H1 (cell line): ENCODE measurements at places on chromosomes 16 and 17. TPM values are rescaled to one million over a fixed set of nuclear protein-coding genes. Genes with fewer than 3 reads are reported as not detected.
A peak's percentile ranks its signal among the peaks of the same experiment; 100 is the strongest.

The CPNE2 gene
- 10.6 and 11.6 TPM in 2 replicates for total RNA-seq

The NPIPA5 gene
- total RNA-seq: 0.61 and 1.0 TPM in 2 replicates

DNA sequence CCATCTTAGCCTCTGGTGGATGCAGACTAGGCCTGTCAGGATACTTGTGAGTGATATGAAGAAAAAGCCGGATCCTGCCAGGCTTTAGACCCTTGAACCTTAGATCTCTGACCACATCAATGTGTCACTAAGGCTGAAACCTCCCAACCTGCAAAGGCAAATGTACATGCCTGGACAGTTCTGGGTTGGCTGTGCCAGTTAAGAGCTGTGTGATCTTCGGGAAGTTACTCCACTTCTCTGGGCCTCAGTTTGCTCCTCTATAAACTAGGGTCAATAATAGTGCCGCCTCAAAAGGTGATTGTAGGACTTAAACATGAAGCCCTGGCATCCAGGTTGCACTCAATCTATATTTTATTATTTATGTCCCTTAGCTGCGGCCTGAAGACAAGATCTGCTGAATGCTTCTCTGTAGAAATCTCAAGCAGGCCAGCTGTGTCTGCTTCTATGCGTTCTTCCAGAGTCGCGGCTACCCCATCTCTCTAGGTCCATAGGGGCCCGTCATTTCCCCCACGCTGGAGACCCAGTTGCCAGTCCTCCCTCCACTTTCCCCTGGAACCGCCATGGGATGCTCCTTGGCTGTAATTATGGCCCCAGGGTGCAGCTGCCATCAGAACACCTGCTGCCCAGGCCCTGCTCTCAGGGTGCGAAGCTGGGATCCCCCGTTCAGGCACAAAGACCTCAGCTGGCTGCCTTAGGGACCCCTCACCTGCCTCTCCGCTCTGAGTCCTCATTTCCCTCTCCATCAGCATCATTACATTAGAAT lies 50.2 kb downstream of the AKAP1 start:
- DNase-seq: no peak

DNA sequence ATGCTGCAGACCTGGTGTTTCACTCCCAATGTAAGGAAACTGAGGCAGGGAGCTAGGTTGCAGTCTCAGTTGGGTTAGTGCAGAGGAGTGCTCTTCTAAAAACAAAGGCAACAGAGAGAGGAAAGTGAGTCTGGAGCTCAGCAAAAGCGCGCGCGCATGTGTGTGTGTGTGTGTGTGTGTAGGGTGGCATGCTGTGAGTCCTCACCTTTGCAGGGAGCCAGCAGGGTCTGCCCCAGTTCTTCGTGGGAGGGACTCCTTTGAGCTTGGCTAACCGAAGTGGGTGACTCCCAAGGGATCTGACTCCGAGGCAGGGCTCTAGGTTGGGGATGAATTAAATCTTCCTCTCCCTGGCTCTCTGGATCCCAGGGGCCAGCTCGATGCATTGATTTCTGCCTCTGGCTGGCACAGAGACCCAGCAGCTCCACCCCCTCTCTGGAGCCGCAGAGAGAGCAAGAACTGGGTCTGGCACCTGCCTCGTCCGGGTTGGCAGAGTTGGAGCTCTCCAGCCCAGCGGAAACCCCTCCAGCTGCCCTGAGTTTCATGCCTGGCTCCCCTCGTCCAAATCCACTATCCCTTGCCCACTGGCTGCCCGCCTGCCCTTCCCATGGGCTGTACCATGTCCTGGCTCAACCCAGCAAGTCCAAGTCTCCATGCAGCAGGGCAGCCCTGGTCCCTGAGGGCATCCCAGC lies 1.3 kb upstream of the BTBD17 start:
- no peak for DNase-seq

The SGCA gene
- not detected in 2 replicates for total RNA-seq

The SLC13A2 gene
- total RNA-seq: not detected in 2 replicates

GRCh38 chr17:73870068-73870467 lies 225.8 kb upstream of the SDK2 start:
- no peak for DNase-seq

DNA sequence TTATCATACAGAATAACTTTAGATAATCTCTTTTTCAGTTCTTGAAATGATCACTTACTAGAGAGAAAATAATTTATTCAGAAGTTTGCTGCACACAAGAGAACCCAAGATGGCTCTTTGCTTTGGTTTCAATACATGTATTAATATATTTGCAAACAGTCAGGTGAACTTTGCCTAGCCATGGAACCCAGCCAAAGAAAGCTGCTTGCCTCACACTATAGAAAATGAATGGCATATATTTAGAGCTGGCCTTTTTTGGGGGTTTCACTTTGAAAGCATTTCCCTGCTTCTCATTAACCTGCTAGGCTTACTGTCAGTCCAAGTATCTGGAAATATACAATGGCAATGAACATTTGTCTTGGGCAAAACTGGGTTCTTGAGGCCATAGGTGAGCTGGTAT lies 75.3 kb downstream of the MRTFB start:
- no peak for DNase-seq

The ARL5C gene
- not detected in 2 replicates for total RNA-seq

GRCh38 chr16:17488506-17488905 lies 17.7 kb upstream of the XYLT1 start:
- DNase-seq: no peak

GRCh38 chr16:15830832-15831451 lies 25.9 kb downstream of the MYH11 start:
- DNase-seq: no peak

DNA sequence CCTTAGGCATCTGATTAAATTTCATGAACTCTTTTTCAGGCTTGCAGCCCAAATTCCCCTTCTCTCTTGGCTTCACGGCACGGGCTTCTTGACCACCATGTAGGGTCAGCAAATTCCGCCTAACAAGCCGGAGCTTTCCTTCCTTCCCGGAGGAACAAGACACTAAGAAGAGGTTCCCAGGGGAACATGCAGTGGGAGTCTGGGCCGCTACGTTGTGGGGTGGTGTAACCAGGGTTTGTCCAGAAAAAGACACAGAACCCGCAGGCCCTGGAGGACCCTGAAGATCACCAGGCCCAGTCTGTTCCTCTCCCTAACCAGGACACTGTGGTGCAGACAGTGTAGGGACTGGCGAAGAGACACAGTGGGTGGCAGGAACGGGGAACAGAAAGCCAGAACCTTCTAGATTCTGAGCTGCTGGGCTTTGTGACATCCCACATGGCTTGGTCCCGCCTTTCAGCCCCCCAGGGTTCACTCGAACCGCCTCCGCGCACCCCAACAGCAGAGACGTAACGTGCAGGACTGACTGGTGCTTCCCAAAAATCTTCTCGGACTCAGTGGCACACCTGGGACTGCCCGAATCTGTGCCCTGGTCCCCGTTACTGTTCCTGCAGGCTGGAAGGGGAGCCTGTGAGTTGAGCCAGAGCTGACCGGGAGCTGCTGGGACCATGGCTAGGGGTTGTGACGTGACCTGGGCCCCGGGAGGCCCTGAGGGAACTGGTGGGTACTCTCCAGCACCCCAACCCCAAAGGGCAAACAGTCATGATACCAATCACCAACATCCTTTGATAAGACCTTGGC lies 55.2 kb downstream of the TBC1D16 start:
- no peak for DNase-seq

DNA sequence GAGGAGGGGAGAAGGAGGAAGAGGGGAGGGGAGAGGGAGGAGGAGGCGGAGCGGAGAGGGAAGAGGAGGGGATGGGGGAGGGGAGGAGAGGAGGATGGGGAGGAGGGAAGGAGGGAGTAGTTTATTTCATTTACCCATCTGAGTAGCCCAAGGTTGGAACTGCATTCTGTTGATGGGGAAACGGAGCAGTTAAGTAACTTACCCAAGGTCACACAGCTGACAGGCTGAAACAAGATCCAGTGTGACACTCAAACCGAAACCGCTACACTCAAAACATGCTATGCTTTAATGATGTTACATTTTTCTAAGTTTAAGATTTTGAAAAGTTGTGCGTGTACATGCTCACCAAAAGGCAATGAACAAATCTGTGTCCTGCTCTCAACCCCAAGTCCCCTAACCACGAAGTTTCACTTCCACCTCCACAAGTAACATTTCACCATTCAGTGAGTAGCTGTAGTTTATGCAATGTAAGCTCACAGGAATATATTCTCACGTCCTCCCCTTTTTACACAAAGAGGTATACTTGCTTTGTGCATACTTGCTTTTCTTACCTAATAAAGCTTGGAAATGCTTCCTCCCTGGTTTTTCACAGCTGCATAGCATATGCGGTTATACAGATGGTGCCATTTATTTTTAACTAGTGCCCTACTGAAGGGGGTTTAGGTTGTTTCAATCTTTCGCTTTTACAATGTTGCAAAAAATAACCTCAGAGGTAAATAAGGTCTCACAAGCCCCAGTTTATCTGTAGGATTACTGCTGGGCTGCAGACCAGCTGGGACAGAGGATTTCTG lies 275.3 kb downstream of the PARN start:
- no peak for DNase-seq

GRCh38 chr16:71854369-71854948 lies 8.7 kb downstream of the ATXN1L start:
- DNase-seq: no peak

DNA sequence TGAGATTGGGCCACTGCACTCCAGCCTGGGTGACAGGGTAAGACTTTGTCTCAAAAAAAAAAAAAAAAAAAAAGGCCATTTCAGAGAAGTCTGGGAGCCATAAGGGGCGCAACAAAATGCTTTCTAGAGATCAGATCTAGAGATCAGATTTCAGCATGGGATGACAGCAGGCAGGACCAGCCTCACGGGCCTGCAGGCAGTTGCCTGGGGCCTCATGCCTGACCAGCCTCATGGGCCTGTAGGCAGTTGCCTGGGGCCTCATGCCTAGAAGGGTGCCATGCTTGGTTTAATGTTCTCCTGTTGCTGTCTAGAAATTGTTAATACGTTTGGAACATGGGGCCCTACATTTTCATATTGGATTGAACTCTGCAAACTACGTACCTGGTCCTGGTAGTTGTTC lies 59.4 kb downstream of the MARF1 start:
- DNase-seq: no peak

DNA sequence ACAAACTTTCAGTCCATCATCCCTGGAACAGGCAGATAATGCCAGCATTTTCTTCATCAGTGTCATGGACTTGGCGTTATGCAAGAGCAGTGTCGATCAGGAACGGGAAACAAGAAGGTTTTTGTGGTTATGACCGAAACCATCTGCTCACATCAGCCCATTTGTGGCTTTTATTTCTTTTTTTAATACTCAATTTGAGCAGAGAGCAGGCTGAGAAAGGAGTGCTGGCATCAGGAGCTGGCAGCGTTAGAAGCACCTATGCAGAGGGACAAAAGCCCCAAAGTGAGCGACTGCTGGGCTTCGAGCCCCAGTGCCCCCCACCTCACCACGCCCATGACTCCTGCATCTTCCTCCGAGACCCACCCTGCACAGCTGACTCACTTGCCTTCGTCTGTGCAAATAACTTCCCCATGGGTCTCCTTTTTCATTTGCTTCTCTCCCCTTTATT lies 16.2 kb upstream of the CD300E start:
- DNase-seq: no peak

- DNase-seq: no peak
Measured at GRCh38 chr17:53659181-53659580, 163.5 kb upstream of the KIF2B start.

- no peak for DNase-seq
Measured at GRCh38 chr16:64507240-64508024, 614.4 kb downstream of the CDH11 start.

DNA sequence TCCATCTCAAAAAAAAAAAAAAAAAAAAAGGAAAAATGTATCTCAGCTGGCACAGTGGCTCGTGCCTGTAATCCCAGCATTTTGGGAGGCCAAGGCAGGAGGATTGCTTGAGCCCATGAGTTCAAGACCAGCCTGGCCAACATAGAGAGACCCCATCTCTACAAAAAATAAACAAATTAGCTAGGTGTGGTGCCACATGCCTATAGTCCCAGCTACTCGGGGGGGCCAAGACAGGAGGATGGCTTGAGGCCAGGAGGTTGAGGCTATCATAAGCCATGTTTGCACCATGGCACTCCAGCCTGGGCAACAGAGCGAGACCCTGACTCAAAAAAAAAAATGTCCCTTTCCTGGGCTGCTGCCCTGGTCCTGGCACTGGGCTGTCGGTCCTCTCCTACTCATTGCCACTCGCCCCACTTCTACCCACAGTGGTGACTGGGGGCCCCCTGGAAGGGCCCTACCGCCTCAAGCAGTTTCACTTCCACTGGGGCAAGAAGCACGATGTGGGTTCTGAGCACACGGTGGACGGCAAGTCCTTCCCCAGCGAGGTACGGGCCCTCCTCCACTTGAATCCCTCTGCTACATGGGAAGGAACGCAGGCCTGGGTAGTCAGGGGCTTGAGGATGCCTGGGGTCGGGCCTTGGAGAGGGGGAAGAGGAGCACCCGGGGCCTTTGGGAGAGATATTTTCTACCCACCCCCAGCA lies 6.1 kb downstream of the CA7 start:
- no peak for DNase-seq

DNA sequence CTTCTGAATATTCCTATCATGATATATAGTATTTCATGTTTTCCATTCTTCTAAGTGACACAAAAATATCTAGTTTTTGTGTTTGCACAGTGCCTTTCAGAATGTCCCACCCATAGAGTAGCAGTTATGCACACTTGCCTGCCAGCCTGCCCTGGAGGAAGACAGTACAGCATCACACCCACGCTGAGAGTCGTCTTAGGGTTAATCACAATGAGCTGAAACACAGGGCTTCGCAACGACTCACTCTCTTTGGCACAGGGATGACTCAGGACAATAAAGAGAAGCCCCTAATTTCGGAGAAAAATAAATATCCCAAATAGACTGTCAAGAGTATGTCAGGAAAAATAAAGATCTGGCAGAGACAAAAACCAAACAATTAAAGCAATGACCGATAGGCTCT lies 11.6 kb upstream of the NDUFAB1 start:
- no peak for DNase-seq

The MSLN gene
- total RNA-seq: 0.28 TPM in 1 of 2 replicates, not detected in the other

DNA sequence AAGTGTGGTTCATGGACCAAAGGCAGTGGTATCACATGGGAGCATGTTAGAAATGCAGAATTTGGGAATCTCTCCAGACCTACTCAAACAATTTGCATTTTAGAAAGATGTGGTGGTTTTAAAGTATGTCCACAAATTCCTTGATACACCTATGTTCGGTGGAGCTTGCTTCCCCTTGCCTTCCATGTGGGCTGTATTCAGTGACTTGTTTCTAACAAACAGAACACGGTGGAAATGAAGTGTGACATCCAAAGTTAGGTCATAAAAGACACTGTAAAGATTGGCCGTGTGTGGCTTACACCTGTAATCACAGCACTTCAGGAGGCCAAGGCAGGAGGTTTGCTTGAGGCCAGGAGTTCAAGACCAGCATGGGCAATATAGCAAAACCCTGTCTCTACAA lies 16.7 kb downstream of the COQ7 start:
- DNase-seq: no peak

- no peak for DNase-seq
Measured at GRCh38 chr17:82097184-82097918, 685 bp downstream of the FASN start.

GRCh38 chr17:79695797-79696609 lies 34.7 kb upstream of the ENPP7 start:
- DNase-seq: no peak

- DNase-seq: peak; percentile 37
Measured at GRCh38 chr17:33023790-33024189, 32.1 kb downstream of the SPACA3 start.

GRCh38 chr17:75875940-75876189 lies 2.5 kb downstream of the TRIM47 start:
- no peak for DNase-seq

- no peak for DNase-seq
Measured at GRCh38 chr16:52364500-52364899, 182.4 kb downstream of the TOX3 start.

GRCh38 chr16:2912330-2913199 lies 834 bp downstream of the FLYWCH1 start:
- DNase-seq: no peak

- no peak for DNase-seq
Measured at GRCh38 chr17:58307468-58308172, 21.0 kb downstream of the TSPOAP1 start.

The SPN gene
- total RNA-seq: 1.6 and 1.8 TPM in 2 replicates

The KRTAP2-1 gene
- total RNA-seq: not detected in 2 replicates

The CCL17 gene
- total RNA-seq: not detected in 2 replicates
